ENCODE measurements at places on chromosomes 11 and 22.

- DNase-seq = no peak
These were observed 165.7 kb downstream of the CADM1 start for GRCh38 chr11:115338476-115338875.

DNA sequence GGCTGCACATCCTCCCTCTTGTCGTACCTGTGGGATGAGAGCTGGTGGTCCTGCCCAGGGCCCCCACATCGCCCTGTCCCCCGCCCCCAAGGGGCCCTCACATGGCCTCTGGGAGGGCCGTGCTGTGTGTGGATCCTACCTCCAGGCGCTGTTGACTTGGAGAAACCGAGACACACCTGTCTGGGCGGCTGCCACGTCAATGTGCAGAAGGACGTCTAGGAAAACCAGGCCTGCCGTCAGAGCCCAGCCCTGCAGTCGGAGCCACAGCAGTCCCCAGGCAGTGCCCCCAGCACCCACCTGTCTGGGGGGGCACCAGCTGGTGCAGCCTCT, 14.2 kb downstream of the ALG12 start:
- no peak for DNase-seq

- no peak for DNase-seq
These were observed 12.7 kb downstream of the TMEM45B start for GRCh38 chr11:129828301-129828836.

- no peak for DNase-seq
These were observed 145.9 kb downstream of the CEP164 start for GRCh38 chr11:117473481-117474091.

DNA sequence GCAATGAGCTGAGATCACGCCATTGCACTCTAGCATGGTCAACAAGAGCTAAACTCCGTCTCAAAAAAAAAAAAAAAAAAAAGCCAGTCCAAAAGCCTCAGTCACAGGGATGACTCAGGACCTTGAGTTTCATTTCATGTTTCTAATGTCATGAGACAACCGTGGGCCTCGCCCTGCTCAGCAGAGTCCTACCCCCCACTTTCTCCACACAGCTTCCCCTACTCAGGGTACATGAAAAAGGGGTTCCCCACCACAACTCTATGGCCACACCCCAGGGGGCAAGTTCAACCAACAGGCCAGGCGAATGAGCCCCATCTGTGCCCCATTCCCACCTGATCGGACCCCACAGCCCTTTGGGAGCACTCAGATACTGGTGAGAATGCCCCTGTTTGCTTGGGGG, 24.3 kb upstream of the ADA2 start:
- DNase-seq = no peak

- no peak for DNase-seq
These were observed 40.5 kb upstream of the STK33 start for GRCh38 chr11:8634498-8634897.

- peak; percentile 35 for DNase-seq
These were observed 11.8 kb downstream of the UPB1 start for GRCh38 chr22:24506802-24507438.

DNA sequence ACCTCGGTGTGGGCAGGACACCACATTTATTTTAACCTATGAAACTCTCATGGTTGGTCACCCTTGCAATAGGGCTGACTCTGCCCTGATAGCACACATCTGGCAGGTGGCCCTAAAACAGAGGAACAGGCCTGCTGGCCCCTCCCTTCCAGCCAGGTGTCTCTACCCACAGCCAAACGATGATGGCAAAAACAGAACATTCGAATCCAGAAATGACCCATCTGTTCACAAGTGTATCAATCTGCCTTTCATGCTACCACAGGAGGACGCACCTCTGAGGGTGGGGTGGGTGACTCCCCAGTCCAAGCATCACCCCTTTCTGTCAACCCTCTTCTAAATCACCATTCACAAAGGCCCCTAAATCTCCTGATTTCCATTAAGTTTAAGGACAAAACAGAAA, 118.1 kb downstream of the ETS1 start:
- DNase-seq = no peak

- DNase-seq = no peak
These were observed 580.6 kb upstream of the ANO5 start for GRCh38 chr11:21612326-21612725.

DNA sequence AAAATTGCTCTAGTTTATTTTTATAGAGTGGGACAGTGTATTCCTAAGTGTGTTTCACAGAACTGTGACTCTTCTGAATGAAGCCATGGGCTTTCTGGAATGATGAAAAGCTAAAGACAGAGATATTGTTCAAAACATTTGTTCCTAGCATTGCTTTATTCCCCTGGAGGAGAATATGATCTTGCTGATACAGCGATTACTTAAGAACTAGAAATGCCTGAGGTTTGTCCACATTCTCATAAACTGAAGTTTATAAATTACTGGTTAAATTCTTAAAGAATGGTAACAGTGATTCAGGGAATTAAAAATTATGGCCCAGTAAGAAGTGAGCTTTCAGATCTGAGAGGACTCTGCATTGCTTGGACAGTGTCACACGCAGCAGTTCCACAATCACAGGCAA, 690.3 kb downstream of the FAM181B start:
- peak; percentile 15 for DNase-seq

GRCh38 chr11:12761029-12761428, 86.8 kb downstream of the TEAD1 start:
- no peak for DNase-seq

DNA sequence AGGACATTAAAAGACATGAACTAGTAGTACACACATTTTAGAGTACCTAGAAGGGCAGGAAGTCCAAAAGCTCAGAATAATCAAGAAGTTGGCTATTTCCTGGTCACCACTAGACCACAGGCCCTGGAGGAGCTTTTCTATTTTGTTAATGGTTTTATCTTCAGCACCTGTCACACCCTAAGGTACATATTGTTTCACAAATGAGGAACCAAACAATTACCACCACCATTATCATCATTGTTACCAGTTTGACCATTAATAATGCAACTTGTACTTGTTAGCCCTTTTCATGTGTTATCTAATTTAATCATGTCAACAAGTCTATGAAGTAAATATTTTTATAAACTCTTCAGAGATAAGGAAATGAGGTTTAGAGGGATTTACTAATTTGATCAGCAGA, 4.9 kb downstream of the MRPL48 start:
- DNase-seq = no peak

DNA sequence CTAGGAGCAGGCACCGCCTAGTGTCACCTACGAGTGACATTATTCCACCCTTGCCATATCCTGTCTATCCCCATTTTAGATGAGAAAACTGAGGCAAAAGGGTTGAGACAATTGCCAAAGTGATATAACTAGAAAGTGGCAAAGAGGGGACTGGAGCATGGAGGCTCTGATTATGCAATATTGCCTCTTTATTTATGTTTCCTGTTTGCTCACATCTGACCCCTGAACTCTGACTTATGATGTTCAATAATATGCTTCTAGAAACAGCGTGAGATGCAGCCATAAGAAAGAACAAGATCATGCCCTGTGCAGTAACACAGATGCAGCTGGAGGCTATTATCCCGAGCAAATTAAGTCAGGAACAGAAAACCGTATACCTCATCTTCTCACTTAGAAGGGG, 7.7 kb downstream of the ELF5 start:
- DNase-seq = no peak

DNA sequence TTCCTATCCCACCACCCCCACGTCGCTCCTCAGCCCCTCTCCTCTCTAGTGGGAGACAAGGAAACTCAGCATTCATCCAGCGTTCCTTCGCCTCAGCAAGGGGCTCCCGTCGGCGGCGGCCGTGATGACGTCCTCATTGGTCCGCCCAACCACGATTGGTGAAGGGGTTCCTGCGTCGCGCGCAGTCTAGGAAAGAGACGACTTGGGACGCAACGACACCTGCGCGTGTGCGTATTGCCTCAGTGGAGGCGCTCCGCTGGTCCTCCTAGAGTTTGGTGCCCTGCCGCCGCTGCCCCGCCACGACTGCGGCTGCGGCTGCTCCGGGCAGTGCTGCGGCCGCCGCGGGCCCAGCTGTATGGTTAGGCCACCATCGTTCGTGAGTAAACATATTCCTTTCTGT, 56.6 kb downstream of the CCDC81 start:
- no peak for DNase-seq

DNA sequence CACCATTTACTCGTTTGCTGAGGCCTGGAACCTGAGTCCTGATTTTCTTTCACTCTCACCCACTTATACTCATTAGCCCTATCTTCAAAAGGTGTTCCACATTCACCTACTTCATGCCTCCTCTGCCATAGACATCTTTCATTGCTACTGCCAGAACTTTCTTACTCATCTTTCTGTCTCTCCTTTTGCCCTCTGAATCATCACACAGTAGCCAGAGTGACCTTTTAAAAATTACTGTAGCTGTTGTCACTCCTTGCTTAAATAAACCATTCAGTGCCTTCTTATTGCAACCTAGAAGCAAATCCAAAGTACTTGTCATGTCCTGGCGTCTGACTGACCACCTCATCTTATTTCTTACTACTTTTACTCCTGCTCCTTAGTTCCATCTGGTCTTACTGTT, 38.2 kb downstream of the ATXN10 start:
- DNase-seq = peak; percentile 61

DNA sequence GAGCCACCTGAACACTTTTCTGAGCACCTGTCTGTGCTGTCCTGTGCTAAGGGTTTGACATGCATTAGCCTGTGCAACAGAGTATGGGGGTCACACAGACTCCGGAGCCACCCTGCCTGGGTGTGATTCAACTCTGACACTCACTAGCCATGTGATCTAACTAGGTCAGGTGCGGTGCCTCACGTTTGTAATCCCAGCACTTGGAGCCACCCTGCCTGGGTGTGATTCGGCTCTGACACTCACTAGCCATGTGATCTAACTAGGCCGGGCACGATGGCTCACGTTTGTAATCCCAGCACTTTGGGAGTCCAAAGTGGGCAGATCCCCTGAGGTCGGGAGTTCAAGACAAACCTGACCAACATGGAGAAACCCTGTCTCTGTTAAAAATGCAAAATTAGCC, 11.4 kb downstream of the UBE2L6 start:
- DNase-seq = no peak

- DNase-seq = no peak
These were observed 156.2 kb downstream of the BRD1 start for GRCh38 chr22:49671331-49672013.

DNA sequence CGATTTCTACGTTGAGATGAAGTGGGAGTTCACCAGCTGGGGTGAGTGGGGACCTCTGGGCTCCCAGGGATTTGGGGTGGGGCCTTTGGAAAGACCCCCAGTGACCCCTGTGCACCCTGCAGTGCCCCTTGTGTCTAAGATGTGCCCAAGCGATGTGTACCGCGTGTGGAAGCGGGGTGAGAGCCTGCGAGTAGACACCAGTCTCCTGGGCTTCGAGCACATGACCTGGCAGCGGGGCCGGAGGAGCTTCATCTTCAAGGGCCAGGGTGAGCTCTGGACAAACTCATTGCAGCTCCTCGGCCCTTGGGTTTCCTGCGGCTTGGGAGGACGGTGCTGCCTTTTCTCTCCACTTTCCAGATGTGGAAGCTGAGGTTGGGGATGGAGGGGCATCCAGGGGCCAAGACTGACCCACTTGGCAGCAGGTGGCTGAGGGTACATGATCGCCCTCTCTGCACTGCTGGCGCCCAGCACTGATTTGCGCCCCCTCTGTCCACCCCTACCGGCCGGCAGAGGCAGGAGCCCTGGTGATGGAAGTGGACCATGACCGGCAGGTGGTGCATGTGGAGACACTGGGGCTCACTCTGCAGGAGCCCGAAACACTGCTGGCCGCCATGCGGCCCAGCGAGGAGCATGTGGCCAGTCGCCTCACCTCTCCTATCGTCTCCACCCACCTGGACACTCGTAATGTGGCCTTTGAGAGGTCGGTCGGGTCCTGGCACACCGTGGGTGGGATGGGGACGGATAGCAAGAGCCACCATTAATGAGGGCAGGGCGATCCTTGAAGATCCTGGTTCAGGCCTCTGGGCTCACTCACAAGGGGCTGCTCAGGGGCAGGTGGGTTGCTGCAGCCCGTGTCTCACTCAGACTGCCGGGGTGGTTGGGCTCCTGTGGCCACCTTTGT, 2.6 kb downstream of the ANKRD13D start:
- no peak for DNase-seq

DNA sequence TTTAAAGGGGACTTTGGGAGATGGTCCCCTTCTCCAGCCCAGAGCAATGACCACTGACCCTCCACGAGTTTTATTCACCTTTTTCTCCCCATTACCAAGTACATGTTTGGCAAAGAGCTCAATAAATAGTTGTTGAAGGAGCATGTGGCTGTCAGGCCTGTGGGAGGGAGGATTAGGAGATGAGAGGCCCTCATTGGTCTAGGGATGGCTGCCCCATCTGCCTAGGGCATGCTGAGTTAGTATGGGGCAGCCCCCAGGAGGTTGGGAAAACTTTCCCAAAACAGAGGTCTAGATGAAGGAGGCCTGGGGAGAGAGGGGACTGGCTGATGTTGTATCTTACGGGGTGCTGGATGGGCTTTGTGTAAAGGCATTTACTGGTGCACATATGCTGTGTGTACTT, 10.6 kb downstream of the MAFF start:
- DNase-seq = no peak

DNA sequence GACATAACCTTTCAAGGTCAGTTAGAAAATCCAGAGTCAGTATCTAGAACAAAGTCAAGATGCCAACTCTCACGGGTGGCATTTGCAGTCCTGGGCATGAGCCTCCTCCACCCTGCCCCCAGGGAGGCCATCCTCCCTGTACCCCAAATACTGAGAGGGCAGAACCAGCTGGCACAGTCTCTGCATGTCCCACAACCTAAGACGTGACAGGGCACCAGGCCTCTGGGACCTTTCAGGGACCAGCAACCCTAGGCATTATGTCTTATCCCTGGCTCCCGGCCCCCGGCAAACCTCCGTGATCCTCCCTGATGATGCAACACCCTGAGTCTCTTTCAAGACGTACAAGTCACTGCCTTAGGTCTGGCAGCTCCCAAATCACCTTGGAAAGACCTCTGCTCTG, 2.0 kb downstream of the MB start:
- DNase-seq = peak; percentile 45

DNA sequence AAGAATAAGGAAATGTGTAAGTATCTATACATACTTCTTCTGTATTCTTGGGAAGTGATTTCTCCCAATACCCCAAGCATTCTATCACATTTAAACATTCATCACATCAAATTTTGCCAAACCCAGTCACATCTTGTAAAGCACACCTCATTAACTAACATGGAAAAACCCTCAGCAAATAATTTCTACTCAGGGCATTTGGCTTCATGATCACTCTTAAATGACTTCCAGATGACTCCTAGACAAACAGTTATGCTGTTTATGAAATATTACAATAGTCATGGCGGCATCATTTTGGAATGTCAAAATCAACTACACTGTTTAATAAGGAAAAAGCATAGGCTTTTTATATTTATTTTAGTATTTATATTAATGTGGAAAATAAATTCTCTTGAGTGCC, 47.3 kb upstream of the CCDC34 start:
- DNase-seq = peak; percentile 51

DNA sequence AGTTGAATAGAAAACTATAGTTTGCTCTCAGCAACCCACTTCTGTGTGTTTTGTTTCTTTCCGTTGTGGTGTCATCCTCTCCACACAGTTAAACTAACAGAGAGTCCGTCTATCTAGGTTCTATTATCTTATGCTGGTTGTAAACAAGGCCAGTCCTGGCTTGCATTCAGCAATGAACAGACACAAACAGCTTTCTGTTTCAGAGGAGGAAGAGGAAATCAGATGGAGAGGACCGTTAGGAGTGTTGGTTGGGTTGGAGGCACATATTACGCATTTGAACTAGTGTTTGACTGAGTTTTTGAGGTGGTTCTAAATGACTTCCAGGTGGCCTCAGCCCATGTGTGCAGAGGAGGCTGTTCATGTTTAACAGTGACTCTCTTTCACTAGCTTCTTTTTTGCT, 129.5 kb upstream of the SORL1-AS1 start:
- DNase-seq = no peak

- peak; percentile 38 for DNase-seq
These were observed 11.7 kb downstream of the RNF141 start for GRCh38 chr11:10529279-10529678.

GRCh38 chr11:64570341-64570740, 20.7 kb upstream of the SLC22A12 start:
- no peak for DNase-seq
